AG04449 (cell line): ENCODE measurements at places on chromosomes 1 and 21.

DNA sequence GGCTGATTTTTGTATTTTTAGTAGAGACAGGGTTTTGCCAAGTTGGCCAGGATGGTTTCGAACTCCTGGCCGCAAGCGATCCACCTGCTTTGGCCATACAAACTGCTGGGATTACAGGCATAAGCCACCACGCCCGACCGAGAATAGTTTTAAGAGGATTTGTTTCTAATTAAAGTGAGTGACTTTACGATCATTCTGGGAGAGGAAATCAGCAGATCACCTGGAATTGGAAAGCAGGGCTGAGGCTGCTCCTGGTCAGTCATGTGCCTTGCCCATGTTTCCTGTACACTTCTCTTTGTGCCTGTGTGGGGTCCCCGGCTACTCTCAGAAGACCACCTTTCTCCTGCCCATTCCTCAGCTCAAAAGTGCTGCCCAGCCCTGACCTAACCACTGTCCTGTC lies 33.9 kb downstream of the ZBTB8B start:
- no peak for DNase-seq

DNA sequence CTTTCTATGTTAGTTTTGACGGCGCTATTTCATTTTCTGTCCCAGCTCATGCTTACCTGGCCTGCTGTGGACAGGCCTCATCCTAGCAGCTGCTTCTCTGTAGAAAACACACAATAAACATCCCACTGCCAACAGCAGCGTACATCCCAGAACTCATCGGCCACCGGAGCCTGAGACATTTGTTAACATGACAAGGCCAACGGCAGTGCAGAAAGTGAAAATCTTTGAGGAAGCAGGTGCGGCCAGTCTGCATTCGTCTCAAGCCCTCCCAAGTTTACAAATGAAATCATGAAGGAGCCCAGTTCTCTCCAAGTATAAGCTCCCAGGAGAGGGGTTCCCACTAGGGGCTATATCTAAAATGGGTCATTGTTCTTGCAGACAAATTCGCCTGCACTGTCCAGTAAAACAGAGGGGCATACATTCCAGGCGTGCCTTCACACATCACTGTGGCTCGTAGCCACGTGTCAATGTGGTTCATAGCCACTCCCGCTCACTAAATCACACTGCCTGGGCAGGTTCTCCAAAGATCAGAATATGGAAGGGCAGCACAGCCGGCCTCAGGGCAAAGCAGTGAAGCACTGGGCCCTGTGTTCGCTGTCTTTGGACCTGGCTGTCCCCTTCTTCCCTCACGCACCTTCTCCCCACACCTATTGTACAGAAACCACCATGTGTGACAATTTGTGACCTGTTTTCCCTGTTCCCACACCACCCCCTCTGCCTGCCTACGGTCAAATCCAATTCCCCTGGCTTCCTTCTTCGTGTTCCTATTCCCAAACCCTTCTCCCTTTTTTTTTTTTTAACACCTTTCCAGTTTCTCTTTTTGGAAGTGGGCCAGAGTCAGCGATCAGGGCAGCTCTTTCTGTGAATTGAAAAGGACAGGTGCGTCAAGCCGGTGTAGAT lies 27.0 kb upstream of the ABCG1 start:
- DNase-seq = no peak

DNA sequence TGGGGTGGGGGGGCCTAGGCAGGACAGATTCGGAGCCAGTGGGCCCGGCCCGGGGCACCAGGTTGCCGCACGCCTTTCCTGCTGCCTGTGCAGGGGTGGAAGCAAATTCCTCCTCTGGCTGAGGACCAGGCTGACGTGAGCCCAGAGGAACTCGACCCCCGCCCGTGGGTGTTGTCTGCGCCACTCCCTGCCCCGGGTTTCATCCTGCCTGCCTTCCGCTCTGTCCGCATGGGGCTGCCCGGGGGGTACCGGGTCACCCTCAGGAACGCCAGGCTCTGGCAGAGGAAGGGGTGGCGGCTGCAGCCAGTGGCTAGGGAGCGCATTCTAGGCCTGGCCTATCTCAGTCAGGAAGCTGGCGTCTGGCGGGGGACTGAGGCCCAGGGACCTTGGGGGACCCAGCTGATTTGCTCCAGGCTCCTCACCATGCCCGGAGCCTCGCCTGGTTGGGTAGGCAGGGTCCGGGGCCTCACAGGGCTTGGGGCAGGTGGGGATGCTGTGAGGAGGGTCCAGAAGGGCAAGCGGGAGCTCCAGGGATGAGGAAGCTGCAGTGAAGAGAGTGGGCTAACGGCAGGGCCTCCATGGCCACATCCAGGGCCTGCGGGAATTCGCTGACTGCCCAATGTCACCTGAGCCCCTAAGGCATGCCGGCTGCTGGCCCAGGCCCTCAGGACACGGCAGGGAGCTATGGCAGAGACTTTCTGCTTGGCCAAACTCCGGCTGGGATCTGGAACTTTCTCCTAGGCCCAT lies 2.4 kb upstream of the IBA57 start:
- DNase-seq = no peak

- DNase-seq = no peak
Observed at GRCh38 chr1:145695821-145696629, 11.1 kb downstream of the PDZK1 start.

GRCh38 chr1:239308701-239309333 lies 77.6 kb upstream of the CHRM3 start:
- DNase-seq = no peak

DNA sequence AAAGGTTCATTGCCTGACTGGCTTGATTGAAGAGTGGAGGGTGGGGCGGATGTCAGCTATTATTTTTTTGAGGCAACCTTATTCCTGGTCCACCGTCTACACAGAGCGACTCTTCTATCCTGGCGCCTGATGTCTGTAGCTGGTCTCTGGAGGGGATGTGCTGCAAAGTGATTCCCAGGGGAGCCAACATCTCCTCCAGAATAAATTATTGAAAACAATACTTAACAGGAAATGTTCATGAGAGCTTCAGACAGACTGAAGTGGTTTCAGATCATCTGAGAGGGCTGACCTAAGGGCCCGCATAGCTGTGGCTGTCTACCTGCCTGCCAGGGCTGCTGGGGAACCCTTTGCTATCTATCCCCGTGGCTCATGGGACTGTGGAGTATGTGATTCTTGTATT lies 66.7 kb downstream of the TEX35 start:
- no peak for DNase-seq

- no peak for DNase-seq
Observed at GRCh38 chr21:27831816-27832569, 865.1 kb upstream of the ADAMTS5 start.

GRCh38 chr1:182095946-182096345 lies 34.4 kb upstream of the ZNF648 start:
- no peak for DNase-seq

DNA sequence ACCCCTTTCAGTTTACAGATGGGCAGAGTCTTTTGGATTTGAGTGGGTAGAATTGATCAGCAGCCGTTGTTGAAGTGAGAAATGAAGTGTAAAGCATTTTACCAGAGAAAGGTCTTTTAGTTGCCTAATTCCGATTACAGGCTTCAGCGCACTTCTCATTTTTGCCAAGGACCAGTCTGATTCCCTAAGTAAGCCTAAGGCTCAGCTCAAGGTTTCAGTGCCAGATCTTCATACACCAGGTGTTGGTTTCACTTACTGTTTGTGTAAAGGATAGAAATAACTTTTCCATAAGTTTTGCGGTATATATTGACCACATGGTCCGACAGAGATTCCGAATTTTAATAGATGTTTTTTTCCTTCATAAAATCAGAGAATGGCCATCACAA lies 83.9 kb upstream of the BMP8A start:
- DNase-seq = no peak

DNA sequence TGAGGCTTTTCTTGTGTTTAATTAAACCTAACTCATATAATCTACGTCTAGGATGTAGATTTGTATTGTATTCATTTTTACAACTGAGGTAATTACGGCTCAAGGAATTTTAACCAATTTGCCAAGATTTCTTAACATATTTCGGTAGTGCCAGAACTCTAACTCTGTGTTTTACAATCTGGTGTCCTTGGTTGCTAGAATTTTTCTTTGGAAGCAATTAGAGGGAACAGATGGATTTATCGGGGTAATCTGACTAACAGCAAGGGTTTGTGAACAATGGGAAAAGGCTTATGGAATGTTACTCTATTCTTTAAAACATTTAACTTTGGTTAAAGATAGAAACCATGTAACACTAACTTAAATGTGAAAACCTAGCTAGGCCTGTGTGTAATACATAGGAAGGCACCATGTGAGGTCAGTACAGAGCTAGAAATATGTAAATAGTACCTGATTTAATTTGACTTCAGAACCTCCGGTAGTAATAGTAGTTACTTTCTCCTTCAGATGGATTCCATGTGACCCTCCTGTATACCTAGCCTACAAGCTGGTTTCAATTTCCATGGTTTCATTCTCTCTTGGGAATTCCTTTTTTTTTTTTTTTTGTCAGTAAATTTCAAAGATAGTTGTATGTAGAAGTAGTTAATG lies 1.2 kb downstream of the MTF2 start:
- peak; percentile 23 for DNase-seq

DNA sequence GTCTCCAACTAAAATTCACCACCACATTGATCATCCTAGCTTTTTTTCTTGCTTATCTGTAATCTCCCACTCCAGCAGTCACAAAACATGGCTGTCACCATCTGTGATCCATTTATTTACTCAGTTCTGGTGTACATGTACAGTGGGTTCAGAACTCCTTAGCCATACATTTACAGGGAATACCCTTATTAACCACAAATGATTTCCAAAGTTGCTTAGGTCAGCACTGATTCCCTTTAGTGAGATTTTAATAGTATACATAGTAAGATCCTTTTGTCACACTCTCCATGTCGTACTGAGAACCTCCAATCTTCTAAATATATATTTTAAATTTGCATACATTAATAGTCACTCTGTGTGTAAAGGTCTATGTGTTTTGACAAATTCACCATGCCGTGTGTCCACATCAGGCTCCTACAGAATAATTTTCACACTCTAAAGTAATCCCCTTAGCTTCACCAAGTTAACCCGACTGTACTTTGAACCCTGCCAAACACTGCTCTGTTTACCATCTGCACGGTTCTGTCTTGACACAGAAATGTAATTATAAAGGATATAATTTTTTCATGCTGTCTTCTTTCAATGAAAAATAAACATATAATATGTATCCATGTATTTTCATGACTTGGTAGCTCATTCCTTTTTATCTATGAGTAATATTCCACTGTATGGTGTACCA lies 473.6 kb upstream of the ZP4 start:
- no peak for DNase-seq

- DNase-seq = no peak
Observed at GRCh38 chr1:151846062-151846568, 6.5 kb upstream of the C2CD4D start.
